ENCODE measurements at places on chromosomes 6 and 20.

- no peaks in the 10 kb centered on the region for H3K4me1 ChIP-seq
- H3K27ac ChIP-seq: no peak overlapping the region
- H3K36me3 ChIP-seq: no peaks in the 10 kb centered on the region
- no peaks in the 10 kb centered on the region for H3K27me3 ChIP-seq
- DNase-seq: no peak
- no peak overlapping the region for H3K4me3 ChIP-seq
Measured at GRCh38 chr20:38628580-38629470, 27.2 kb downstream of the ARHGAP40 start.

DNA sequence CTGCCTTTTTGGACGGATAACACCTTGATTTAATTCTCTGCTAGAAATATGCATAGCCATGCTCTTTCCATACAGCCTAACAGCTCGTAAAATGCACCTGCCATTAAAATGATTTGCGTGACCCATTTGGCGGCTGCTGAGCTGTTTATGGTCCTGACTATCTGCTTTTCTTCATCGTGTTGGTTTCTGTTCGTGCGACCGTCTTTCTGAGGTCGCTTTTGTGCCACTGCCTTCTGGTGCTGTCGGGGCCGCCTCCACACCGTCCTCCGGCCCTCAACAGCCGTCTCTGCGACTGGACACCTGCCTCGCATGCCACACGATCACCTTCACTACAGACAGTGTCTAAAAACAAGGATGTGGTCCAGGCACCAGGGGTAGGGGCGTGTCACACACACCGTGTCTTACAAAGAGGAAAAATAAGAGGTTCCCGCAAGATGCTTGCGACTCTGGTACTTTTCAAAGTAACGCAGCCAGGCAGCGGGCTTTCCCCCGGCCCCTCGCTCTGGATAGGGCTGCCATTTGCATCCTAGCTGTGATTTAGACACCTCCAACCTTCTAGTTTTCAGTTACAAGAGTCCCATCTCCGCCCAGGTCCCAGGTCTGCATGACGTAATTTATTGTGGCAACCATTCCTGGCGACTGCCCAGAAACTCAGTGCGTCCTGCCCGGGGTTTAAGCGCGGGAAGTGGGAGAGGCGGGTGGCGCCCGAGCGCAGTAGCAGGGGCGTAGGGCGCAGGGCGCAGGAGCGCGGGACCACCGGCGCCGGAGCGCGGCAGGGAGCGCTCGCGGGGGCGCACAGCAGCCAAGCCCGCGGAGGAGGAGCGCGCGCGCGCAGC is at the start of gene STMND1:
Gene STMND1, plus strand, starts transcription at position 629 of the 836 bp plus-strand sequence. CDS start 208 bp downstream, outside the sequence.
- H3K27me3 ChIP-seq: peaks cover 24% of the 10 kb centered on the region
- no peak within 1 kb of the TSS for H3K27ac ChIP-seq
- H3K4me1 ChIP-seq: peaks cover 11% of the 10 kb centered on the region
- peak within 1 kb of the TSS; percentile 50 for H3K4me3 ChIP-seq
- peak; percentile 64 for DNase-seq
- H3K36me3 ChIP-seq: no peaks in the 10 kb centered on the region

GRCh38 chr6:77857421-77857820 is 204.6 kb downstream of the MEI4 start:
- H3K4me3 ChIP-seq: no peak overlapping the region
- no peaks in the 10 kb centered on the region for H3K4me1 ChIP-seq
- no peaks in the 10 kb centered on the region for H3K27me3 ChIP-seq
- H3K36me3 ChIP-seq: no peaks in the 10 kb centered on the region
- H3K27ac ChIP-seq: no peak overlapping the region

DNA sequence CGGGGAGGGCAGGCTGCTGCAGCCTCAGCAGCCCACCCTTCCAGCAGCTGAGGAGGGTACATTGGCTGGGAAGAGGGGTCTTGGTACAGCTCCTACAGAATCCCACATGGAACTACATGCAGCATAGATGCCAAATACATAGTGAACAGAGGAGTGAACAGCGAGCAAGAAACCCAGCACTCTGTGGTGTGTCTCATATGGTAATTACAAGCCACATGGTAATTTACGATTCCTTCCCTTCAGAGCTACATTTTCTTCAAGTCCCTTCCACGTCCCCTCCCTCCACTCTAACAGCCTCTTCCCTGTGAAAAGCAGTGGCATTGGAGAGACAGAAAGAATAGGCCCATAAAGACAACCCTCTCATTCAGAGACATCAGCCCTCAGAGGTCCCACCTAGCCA is 167.7 kb downstream of the SYNDIG1 start:
- no peak overlapping the region for H3K4me3 ChIP-seq
- H3K4me1 ChIP-seq: no peaks in the 10 kb centered on the region

DNA sequence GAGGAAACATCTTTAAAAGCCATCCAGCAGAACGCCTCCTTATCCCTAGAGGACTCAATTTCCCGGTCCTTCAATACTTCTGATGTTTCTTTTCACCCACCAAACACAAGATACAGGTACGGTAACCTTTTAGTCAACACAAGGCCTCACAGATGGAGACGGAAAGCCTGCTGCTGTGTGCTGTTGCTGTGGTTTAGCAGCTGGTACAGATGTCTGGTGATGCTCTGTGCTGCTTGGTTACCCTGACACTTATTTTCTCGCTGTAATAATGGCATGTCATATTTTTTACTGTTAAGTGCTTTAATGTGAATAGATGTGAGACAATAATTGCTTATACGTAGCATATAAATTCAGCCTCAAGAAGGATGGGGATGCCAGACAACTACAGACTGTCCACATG is 25.3 kb downstream of the GMDS start:
- no peak overlapping the region for H3K27ac ChIP-seq
- no peak overlapping the region for H3K4me3 ChIP-seq
- peaks cover 17% of the 10 kb centered on the region for H3K4me1 ChIP-seq
- DNase-seq: no peak
- no peaks in the 10 kb centered on the region for H3K36me3 ChIP-seq

DNA sequence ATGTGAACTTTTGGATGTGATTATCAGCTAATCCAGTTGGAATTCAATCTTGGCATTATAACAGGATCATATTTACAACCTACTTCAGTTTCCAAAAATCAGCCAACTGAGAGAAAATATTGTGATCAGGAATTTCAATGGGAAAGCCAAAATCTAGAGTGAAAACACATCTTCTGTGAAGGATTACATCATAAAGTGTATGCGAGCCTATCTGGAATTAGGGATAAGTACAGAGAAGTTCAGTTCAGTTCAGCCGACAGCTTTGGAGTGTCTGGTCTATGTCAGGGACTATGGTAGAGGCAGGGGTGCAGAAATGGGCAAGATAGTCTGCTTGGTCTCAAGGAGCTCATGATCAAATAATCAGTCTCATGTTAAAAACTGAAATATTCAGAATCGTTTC is 12.3 kb upstream of the PRIM2 start:
- H3K4me1 ChIP-seq: peaks cover 21% of the 10 kb centered on the region
- H3K27ac ChIP-seq: no peak overlapping the region
- no peaks in the 10 kb centered on the region for H3K27me3 ChIP-seq
- no peak overlapping the region for H3K4me3 ChIP-seq
- no peaks in the 10 kb centered on the region for H3K36me3 ChIP-seq
- no peak for DNase-seq

DNA sequence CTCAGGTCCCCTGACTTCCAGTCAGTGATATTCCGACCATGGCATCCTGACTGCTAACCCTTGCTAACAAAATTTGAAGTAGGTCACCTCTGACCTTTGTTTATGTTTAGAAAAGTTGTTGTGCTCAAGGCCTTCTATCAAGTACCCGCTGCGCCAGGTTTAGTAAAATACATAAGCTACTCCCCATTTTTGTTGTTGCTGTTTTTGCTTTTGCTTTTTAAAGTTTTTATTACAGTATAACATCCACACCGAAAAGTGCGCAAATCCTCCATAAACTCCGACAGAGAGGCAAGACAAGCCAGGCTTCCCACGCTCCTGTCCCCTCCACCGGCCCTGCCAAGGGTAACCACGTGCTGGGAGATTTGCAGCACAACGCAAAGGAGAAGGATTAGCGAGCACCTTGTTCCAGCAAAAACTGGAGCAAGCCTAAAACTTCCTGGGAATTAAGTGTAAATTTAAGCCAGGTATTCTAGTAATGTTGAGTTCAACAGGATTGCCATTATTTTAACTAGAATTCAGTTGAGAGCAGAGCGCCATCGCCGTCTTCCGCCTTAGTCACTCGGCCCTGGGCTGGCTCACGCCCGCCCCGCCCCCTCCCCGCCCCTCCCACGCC is 17.8 kb upstream of the HMGN4 start:
- H3K27ac ChIP-seq: peak overlapping the region; percentile 98
- peak overlapping the region; percentile 66 for H3K4me3 ChIP-seq

GRCh38 chr20:50845566-50846215 is 50.8 kb downstream of the BCAS4 start:
- no peak overlapping the region for H3K27ac ChIP-seq
- peaks cover 16% of the 10 kb centered on the region for H3K4me1 ChIP-seq
- H3K36me3 ChIP-seq: no peaks in the 10 kb centered on the region
- H3K27me3 ChIP-seq: no peaks in the 10 kb centered on the region
- no peak overlapping the region for H3K4me3 ChIP-seq

- no peaks in the 10 kb centered on the region for H3K27me3 ChIP-seq
- H3K27ac ChIP-seq: no peak overlapping the region
- H3K4me1 ChIP-seq: no peaks in the 10 kb centered on the region
- H3K4me3 ChIP-seq: no peak overlapping the region
- DNase-seq: no peak
Measured at GRCh38 chr6:23268348-23268747, 699.0 kb downstream of the HDGFL1 start.

DNA sequence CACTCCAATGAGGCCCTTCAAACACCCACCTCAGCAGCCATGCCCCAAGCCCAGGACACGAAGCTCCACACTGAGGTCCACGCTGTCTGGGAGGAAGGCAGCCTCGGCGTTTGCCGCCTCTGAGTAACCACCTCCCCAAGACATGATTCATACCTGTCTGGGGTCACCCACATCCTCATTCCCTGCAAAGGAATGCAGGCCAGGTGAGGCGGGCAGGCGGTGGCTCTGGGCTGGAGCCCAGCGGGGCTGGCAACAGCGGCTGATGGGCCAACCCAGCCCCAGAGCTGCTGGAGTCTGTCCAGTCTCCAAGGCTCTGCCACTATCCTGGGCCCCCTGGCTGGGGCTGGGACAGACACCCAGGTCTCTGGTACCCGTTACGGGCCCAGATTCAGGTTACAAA is 14.8 kb downstream of the PMEPA1 start:
- no peak overlapping the region for H3K4me3 ChIP-seq
- peak overlapping the region; percentile 31 for H3K27ac ChIP-seq
- H3K36me3 ChIP-seq: no peaks in the 10 kb centered on the region
- peaks cover 43% of the 10 kb centered on the region for H3K4me1 ChIP-seq
- peak; percentile 64 for DNase-seq
- H3K27me3 ChIP-seq: no peaks in the 10 kb centered on the region

DNA sequence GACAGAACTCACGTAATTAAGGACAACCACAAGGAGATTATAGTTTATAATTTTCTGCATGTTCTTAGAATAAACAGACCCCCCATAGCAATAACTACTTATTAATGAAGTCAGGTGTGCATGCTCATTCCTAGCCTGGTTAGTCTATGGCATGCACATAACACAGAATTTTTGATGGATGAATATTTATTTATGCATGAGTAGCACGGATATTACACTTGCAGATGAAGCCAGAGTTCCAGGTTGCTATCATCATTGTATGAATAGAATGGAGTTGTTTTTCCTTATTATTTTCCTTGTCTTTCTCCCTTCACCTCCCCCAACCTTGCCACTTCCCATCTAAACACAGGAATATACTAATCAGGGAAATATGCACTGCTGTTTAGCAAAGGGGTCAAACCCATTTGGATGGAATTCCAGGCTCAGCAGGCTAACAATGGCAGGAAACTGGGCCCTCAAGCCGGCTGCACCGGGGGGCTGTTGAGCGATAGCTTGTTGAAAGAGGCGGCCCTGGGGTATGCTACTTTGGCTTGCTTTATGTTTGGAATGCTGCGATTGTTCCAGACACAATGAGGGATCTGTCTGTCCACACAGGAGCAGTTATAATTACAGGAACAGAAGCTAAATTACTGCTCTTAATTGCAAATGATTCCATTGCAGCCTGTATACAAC is 112.6 kb downstream of the TMEM170B start:
- no peak overlapping the region for H3K4me3 ChIP-seq
- H3K36me3 ChIP-seq: no peaks in the 10 kb centered on the region
- DNase-seq: no peak
- H3K27me3 ChIP-seq: no peaks in the 10 kb centered on the region
- H3K4me1 ChIP-seq: peaks cover 29% of the 10 kb centered on the region
- peak overlapping the region; percentile 52 for H3K27ac ChIP-seq

DNA sequence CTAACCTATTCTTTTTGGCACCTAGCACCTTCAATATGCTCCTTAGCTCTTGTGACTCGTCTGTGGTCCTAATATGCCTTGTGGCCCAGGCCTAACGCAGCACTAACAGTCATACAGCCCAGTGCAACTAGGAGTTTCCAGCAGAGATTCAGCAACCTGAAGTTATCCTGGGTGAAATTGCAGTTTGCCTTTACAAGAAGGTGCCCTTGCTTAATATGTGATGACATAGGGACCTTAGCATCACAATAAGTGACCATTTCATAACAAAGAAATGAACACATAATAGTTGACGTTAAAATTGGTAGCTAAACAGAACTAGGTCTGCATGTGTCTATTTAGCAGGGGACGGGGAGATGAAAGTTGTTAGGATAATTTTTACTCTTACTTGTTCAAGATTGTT is 10.1 kb downstream of the FIG4 start:
- peaks cover 25% of the 10 kb centered on the region for H3K4me1 ChIP-seq
- H3K36me3 ChIP-seq: no peaks in the 10 kb centered on the region
- H3K27me3 ChIP-seq: no peaks in the 10 kb centered on the region
- H3K27ac ChIP-seq: no peak overlapping the region

GRCh38 chr6:108364470-108364869 is 69.6 kb downstream of the AFG1L start:
- H3K27me3 ChIP-seq: no peaks in the 10 kb centered on the region
- H3K36me3 ChIP-seq: no peaks in the 10 kb centered on the region
- no peak overlapping the region for H3K27ac ChIP-seq
- no peak overlapping the region for H3K4me3 ChIP-seq

- DNase-seq: no peak
- no peaks in the 10 kb centered on the region for H3K27me3 ChIP-seq
- H3K4me1 ChIP-seq: no peaks in the 10 kb centered on the region
- H3K36me3 ChIP-seq: no peaks in the 10 kb centered on the region
- H3K27ac ChIP-seq: no peak overlapping the region
Measured at GRCh38 chr6:11665604-11666326, 112.8 kb downstream of the ADTRP start.

DNA sequence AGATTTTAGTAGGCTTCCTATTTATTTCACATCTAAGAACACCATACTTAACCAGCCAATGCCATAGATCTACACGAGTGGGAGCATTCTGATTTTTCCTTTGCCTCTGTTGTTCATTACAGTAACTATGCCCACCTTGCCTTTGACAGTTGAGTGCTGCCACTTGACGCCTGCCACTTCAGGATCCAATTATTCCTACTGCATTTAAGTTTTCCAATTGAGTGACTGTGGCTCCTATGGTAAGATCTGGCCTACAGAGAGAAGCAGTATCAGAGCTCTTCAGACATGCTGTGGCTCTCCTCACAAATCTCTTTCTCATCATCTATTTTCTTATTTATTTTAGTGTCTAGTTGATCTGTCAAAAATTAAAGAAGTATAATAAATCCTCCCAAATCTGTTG is 403.0 kb upstream of the SPTLC3 start:
- DNase-seq: no peak
- H3K27me3 ChIP-seq: no peaks in the 10 kb centered on the region
- H3K36me3 ChIP-seq: no peaks in the 10 kb centered on the region

- peaks cover 22% of the 10 kb centered on the region for H3K27me3 ChIP-seq
- H3K36me3 ChIP-seq: no peaks in the 10 kb centered on the region
- no peak overlapping the region for H3K27ac ChIP-seq
- peak overlapping the region; percentile 55 for H3K4me3 ChIP-seq
- no peak for DNase-seq
Measured at GRCh38 chr6:36840432-36841403, 1.5 kb upstream of the CPNE5 start.

GRCh38 chr20:38164624-38165088 is 414 bp downstream of the TGM2 start:
- H3K36me3 ChIP-seq: peaks cover 20% of the 10 kb centered on the region
- H3K4me1 ChIP-seq: peaks cover 76% of the 10 kb centered on the region
- peak overlapping the region; percentile 78 for H3K27ac ChIP-seq
